ENCODE measurements at places on chromosomes 6 and 20.

- no peak for DNase-seq
Observed at GRCh38 chr6:55069132-55069781, 105.1 kb upstream of the HCRTR2 start.

DNA sequence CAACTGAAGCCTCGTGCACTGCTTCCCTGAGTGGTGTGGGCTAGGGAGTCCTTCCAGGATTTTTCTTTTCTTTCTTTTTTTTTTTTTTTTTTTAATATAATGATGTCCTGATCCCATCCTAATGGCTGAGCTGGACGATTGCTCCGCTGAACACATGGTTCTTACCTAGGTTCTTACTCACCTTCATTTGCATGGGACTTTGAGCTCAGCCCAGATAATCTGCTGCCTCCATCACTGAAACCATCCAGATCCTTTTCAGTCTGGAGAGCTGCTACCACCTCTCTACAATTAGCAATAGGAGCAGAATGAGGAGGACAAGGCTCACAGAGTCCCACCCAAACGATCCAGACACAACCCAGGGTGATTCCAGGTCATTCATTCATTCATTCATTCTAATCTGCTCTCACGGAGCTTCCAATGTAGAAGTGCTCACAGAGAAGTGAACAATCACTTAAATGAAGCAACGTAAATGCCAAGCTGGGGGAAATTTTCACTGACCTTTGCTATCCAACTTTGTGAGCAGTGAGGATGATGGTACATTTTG, 246.3 kb upstream of the RREB1 start:
- DNase-seq: no peak

DNA sequence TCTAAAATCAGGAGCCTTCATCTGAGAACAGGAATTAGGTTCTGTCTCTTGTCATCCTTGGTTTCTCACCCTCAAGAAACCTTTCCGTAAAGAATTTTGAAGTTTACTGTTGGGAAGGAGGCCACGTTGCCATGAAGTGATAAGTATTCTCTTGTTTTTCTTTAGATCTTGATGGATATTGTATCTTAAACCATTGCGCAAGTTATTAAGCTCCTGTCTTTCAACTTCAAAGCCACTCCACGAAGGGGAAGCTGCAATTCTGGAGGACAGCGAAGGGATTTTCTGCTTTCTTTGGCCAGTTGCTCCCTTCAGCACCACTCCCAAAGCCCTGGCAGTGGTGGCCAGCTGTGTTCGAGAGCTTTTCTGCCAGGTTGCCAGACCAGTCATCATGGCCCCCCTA, 198.1 kb upstream of the EXOC2 start:
- DNase-seq: no peak

DNA sequence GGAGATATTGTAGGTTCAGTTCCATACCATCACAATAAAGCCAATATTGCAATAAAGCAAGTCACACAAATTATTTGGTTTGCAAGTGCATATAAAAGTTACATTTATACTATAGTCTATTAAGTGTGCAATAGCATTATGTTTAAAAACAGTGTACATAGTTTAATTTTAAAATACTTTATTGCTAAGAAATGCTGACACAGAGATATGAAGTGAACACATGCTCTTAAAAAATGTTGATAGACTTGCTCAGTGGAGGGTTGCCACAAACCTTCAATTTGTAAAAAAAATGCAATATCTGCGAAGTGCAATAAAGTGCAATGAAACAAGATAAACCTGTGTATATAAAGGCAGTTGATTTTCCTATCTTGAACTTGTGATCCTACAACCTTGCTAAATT, 161.5 kb downstream of the PRDM13 start:
- DNase-seq: no peak

GRCh38 chr6:89034586-89035251, 45.8 kb upstream of the PNRC1 start:
- no peak for DNase-seq

DNA sequence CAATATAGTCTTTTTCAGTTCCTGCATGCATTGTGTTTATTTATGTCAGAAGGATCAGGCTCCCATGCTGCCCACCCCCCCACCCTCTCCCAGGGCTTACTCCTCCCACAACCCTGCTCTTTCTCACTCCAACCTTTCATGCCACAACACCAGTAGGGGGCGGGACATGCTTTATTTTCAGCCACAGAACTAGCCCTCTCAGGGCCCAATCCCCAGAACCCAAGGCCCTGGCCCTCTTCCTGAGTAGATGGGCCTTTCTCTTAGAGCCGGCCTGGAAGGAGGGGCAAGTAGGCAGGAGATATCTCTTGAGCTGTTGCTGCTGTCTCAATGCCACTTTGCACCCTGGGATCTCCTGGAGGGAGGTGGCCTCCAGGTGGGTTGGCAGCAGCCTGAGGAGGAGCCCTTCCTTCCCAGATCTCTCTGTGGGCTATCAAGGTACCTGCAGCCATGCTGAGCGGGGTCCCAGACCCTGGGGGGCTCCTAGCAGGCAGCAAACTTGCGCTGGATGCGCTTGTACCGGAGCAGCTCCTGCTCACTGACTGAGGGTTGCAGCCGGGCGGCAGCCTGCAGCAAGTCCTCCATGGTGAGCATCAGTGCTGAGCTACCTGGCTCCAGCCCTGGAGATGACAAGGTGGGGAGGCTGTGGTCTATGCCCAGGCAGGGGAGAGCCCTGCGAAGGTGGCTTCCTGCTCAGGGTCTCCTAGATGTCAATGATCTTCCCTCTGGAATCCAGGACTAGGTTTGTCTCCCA, 3.5 kb downstream of the GNMT start:
- DNase-seq: no peak

DNA sequence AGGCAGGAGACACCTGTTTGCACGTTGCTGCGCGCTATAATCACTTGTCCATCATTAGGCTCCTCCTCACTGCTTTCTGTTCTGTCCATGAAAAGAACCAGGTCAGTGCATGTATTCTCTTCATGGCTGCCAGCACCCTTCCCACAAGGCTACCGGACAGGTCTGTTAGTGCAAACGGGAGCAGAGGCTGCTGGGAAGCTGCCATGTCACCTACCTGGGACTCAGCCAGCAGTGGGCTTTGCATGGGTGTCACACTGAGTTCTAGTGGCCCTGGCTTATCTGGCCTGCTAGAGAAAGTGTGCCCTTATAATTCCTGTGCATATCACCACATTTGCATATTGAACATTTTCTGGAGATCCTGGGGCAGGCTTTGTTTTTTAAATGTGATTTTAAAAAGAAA, 24.8 kb downstream of the LYRM2 start:
- DNase-seq: no peak

DNA sequence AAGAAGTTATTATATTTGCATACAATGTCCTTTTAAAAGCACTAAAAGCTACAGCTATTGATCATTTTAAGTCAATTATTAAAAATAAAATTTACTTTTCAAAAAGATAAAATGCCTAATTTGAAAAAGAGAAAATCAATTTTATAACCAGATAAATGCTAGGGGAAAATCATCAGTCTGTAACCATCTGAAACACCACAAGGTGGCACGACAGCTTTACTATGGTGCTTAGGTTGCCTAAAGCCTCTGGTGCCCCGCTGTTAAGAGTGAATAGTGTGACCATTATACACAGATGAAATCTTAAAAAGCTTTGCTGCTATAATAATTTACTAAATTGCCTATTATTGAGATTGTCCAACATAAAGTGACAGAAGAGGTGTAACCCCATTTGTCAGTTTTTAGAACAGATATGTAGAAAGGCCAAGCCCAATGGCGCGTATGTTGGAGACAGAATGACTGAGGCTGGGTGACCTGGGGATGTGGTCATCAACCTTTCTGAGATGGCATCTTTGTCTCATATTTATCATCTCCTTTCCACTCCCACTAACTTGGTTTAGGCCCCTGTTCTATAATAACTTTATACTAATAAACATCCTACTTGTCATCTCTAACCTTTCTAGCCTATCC, 100.8 kb downstream of the MOXD1 start:
- no peak for DNase-seq

Data from omental fat pad (tissue), 4 donors.